ENCODE measurements at places on chromosomes 6 and 20.
A peak's percentile ranks its signal among the peaks of the same experiment; 100 is the strongest.

GRCh38 chr20:25867776-25868649, 171.4 kb upstream of the ZNF337 start:
- peak; percentile 82 for DNase-seq

DNA sequence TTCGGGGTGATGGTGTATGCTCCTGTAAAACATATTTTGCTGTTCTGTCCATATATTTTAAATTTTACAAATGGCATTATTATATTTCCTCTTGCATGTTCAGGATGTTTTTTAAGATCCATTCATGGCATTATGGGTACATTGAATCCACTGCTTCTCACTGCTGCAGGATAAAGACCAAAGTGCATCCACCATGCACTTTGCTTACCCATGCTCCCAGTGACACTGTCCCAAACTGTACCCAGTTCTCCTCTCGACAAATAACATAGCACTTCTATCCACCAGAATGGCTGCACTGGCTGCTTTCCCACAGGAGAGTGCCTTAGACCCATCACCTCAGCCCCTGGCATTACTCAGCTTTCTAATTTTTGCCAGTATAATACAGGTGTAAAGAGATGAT, 29.7 kb downstream of the MTRES1 start:
- no peak for DNase-seq

- no peak for DNase-seq
These were observed 10.9 kb upstream of the F13A1 start for GRCh38 chr6:6331393-6331792.

- DNase-seq: no peak
These were observed 12.0 kb downstream of the ZSCAN31 start for GRCh38 chr6:28323813-28324424.

- no peak for DNase-seq
These were observed 32.1 kb downstream of the PSMG4 start for GRCh38 chr6:3290931-3291211.

- DNase-seq: peak; percentile 75
These were observed 3.7 kb upstream of the ARMH2 start for GRCh38 chr6:24802271-24803059.

GRCh38 chr20:38947931-38948362, 14.2 kb upstream of the DHX35 start:
- DNase-seq: no peak

DNA sequence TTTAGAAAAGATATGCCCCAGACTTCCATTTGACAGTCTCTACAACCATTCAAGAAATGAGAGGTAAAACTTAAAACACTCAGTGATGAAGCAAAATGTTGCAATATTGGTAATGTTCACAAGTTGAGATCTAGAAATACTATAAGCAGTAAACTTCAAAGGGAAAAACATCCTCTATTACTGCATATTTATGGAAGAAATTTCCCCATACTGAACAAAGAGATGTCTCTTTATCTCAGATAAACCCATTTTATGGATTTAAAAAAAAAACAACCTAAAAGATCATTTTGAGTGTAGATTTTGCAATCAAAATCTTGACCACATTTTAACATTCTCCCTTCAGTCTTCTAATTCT, 177.8 kb upstream of the TAB2 start:
- DNase-seq: no peak

DNA sequence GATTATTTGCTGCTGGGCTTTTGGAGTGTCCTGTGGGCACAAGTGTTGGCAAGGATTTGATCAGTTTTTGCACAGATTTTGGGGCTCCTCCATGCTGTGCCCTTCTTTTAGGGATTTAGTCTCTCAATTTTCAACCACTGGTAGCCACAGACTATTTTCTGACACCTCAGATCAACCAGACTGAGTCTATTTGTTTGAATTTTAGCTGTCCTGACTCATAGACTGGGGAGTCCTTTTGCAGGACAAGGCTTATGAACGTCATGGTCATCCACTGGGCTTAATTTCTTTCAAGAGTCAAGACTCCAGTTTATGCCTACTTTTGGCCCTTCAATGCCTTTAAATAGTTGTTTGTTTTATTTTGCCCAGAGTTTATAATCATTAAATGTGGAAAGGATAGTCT, 59.3 kb downstream of the BCKDHB start:
- DNase-seq: no peak

DNA sequence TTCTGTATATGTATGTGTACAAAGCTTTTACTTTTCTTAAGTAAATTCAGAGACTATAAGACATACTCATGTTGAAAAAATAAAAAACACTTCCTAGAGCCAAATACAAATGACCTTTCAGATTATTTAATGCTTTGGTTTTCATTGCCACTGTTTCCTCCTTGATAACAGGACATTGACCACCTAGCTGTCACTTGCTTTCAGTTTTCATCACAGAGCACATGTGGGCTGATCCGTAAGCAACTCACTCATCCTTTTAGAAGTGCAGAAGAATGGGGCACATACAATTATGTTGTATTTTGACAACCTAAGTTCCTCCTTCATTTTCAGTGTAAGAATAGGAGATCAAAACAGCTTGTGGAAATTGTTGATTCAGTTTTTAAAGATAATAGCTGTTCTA, 6.2 kb downstream of the ZBTB2 start:
- no peak for DNase-seq

- peak; percentile 60 for DNase-seq
These were observed 62.1 kb downstream of the NOL4L start for GRCh38 chr20:32522776-32523612.

- DNase-seq: no peak
These were observed 111.0 kb downstream of the TFAP2A start for GRCh38 chr6:10303608-10304506.

- DNase-seq: no peak
These were observed 383.2 kb downstream of the SAMD5 start for GRCh38 chr6:147891671-147892070.

GRCh38 chr6:52317211-52317610, 32.7 kb upstream of the MCM3 start:
- DNase-seq: peak; percentile 13
